Esophagus mucosa (tissue), 1 donor: ENCODE measurements at places on chromosomes 12 and 14. TPM values are rescaled to one million over a fixed set of nuclear protein-coding genes. Genes with fewer than 3 reads are reported as not detected.
A peak's percentile ranks its signal among the peaks of the same experiment; 100 is the strongest.

Gene MAPK1IP1L
- total RNA-seq: 58.4 TPM

DNA sequence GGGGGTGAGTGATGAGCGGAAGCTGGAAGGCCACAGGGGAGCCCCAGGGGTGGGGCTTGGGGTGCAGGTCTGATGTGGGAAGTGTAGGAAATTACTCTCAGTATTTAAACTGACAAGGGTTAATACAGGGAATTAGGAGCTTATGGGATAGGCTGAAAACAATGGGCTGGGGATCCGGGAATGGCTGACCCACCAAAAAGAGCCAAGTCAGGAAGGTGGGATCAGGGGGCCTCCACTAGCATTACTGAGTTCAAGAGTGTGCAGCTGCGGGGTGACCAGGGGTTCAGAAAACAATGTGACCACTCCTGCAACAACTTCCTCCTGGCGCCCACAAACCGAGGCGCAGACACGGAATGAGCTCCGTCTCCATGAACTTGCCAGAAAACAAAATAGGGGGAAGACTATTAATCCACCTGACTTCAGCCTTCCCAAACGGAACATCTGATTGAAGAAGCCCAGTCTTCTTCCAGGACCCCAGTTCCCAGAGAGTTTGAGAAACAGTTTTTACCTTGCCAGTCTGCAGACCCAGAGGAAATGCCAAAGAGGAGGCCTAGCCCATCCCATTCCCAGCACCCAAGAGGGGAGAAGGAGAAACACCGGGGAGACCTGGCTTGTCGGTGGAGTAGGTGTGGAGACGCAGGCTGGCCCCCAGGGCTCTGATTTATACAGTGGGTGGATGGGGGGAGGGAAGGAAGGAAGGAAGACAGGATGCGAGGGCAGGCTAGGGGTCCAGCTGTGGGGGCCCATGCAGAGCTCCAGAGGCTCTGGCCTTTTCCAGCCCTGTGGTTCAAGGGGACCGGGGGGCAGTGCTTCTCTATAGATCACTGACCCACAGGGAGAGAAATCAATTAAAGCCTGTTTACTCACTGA lies 16.5 kb upstream of the YY1 start:
- peak; percentile 14 for ATAC-seq

DNA sequence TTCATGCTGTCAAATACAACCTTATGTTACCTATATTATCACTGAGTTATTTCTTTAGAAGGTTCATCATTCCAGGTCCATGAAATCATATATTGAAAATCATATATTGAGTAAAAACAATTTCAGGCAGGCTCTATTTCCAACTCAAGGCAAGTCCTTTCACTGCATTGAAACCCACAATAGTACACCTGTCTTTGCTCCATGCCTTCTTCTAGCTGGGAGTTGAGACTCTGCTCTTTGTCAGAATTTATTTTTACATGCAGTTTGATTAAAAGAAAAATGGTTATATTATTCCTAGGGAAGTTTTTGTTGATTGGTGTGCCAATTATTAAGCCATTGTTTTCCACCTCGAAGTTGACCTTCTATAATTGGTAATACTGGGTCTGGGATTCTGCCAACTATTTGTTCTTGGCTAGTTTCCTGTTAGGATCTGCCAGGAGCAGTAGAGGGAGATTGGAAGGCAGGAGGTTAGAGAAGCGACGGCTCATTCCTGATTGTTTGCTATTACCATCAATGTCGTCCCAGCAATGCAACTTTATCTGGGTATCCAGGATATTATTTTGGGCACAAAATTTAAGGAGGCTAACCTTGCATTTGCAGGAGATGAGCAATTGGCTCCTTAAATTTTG lies 79.5 kb upstream of the MIS18BP1 start:
- ATAC-seq: no peak

DNA sequence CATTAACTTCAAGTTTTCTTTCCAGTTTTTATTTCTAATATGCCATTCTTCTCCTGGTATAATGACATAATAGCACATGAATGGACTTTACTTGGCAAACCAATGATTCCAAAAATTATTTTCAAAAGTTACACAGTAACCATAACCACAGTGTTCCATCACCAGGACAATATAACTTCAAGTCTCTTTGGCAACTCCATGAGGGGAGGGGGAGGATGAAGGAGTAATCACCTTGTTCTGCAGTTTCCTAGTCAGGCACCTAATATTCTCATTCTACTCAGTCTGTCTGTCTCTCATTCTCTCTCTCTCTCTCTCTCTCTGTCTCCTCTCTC lies 66.6 kb downstream of the BTG1 start:
- no peak for ATAC-seq

DNA sequence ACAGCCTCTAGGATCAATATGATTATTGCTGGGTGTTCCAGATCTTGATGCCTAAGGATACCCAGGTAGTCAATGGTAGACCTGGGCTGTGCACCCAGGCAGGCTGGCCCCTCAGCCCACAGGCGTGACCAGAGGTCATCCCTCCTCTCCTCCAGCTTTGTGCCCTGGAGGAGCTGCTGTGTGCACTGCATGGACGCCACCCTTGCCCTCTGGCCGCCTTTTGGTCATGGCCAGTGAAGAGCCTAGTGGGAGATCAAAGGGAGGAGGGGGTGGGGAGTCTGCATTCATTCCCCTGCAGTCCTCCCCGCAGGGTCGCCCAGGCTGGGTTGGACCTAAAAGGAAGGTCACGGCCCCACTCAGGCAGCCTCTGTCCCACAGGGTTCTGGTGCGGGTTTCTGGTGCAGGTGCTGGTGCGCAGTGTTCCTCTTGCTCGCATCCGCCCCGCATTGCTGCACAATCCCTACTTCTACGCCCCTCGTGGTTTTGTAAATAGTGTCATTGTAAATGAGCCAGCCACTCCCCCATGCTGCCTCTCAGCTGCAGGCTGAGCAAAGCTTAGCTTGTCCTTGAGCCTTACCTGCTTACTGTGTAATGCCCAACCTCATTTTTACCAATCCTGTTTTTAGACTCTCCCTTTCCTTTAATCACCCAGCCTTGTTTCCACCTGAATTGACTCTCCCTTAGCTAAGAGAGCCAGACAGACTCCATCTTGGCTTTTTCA lies 55.3 kb downstream of the PSMA6 start:
- peak; percentile 49 for ATAC-seq

DNA sequence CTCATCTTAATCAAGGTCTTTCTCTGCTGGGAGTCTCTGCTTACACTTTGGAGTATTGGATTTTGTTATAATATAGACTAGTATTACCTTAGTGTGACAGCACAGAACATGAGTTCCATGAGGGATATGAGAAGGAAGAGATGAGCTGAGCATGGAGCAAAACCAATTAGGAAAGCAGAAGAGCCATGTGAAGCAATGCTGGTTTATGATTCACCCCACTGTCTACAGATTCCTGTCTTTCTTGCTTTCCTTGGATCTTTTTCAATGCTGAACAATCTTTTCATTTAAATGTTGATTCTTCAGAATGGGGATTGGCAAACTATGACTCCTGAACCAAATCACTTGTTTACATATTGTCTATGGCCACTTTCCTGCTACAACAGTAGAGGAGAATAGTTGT lies 70.4 kb upstream of the KITLG start:
- ATAC-seq: peak; percentile 90

DNA sequence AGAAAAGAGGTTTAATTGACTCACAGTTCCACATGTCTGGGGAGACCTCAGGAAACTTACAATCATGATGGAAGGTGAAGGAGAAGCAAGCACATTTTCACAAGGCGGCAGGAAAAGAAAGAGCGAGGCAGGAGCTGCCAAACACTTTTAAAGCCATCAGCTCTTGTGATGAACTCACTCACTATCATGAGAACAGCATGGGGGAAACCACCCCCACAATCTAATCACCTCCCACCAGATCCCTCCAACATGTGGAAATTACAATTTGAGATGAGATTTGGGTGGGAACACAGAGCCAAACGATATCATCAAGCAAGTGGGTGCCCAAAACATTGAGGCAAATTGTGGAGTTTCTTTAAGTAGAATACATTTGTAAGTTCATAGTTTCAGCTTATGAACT lies 957.7 kb downstream of the DIO2 start:
- no peak for ATAC-seq

DNA sequence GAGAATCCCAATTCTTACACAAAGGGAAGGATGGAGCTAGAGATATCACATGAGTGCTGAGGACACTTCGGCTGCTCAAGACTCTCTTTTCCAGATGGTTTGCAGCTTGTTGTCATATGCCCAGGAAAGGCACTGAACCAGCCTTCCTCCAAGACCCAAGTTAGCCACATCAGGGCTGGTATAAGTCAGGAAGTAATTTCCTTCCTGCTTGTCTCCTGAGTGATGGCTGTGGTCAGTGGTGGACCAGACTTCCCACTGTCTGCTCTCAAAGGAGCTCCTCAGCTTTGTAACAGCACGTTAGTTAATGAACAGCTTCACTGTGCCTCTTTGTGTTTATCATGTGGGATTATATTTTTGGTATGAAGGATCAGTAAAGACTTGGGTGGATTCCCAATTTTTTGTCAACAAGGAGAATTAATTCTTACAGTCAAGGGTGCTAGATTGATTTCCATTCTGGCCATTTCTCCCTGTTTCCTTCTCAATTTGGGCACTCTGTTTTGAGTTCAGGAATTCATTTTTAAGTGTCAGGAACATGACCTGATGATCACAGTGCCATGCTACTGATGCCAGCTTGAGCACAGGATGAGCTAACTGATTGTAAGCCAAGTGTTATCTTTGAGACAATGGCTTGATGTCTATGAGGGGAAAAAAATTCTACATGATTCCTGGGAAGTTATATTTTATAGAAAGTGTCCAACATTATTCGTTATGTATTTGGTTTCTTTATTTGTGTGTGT lies 145.8 kb downstream of the GCH1 start:
- ATAC-seq: no peak

DNA sequence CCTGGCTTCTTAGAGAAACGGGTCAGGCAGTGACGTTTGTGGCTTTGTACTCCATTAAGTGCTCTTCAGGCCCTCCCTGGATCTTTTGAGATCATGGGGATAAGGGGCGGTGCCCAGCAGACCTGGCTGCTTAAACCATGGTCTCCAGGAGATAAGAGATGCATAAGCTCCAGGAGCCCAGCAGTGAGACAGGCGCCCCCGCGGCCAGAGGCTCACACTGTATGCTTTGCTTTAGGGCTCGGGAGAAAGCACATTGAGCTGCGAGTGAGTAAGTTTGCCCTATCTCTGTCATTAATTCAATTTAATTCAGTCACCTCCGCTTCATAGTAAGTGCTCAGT lies 359.5 kb downstream of the CACNA1C start:
- no peak for ATAC-seq

Gene LHX5
- not detected for total RNA-seq

Gene STON2
- total RNA-seq: 54.0 TPM

DNA sequence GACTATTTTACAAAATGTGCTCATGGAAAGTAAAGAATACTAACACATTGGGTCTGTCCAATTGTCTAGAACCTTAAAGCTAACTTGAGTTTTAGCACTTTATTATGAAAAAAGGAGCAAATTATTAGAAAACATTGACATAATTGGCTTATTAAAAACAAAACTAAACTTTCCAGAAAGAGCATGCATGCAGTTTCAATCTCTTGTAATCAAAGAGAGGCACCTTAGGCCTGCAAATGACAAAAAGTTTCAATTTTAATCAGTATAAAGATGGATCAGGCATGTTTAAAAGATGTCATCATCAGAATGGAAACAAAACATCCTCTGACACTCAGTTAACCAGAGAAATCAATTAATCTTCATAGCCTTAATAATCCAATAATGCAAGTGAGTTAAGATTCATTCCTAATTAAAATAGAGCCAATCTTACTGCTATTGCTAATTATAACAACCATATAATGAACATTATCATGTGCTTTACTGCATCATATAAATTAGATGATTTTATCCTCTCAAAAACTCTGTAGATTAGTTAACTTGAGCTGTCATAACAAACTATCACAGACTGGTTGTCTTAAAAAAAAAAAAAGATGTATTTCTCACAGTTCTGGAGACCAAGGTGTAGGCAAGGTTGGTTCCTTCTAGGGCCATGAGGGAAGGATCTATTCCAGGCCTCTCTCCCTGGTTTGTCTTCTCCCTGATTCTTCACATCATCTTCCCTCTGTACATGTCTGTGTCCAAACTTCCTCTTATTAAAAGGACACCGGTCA lies 131.4 kb downstream of the RPAP3 start:
- no peak for ATAC-seq

DNA sequence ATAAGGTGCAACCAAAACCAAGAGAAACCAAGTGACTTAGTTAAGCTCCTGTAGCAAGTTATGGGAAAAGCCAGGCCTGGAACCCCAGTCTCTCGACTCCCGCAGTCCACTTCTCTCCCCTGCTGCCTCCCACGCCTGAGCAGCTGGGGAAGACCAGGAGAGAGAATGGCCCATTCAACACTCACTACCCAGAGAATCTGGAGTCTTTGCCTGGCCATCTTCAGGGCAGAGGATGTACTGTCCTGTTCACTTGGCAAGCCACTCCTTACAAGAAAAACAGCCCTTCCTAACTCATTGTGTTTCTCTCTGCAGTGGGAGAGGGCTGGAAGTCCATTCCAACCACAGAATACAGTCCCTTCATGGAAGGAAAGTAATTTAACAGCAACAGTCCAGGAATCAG lies 1.8 kb downstream of the PITPNM2 start:
- no peak for ATAC-seq

Gene MYH6
- total RNA-seq: not detected

DNA sequence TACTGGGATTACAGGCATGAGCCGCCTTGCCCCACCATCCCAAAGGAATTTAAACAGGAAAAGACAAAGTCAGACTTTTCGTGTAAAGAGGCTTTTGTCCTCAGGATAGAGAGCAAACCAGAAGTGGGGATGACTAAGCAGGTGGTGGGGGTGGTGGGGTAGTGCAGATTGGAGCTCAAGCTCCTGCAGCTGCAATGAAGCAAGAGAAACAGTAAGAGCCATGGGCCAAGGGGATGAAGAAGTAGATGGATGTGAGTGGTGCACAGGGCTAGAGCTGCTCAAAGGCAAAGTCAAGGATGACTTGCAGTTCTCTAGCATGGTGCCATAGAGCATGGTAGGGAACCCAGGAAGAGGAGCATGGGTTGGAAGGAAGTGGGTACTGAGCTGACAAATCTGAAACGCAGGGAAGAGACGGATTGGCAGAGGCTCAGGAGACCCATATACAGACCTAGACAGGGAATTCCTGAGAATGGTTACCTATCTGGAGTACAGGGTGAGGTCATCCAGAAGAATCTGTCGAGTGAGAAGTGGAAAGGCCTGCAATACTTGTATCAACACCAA lies 11.4 kb upstream of the RNF34 start:
- peak; percentile 15 for ATAC-seq

GRCh38 chr14:58650857-58651256 lies 13.1 kb downstream of the DACT1 start:
- no peak for ATAC-seq
